CD8-positive, alpha-beta memory T cell (primary cell): ENCODE measurements at places on chromosomes 11 and 22. TPM values are rescaled to one million over a fixed set of nuclear protein-coding genes. Genes with fewer than 3 reads are reported as not detected.

Gene SLC43A1
- 24.2 TPM for total RNA-seq

Gene CCDC15
- 3.7 TPM for total RNA-seq

Gene OR51B2
- total RNA-seq, result not detected

Gene FREY1
- 2.0 TPM for total RNA-seq

Gene RELA
- 87.3 TPM for total RNA-seq

GRCh38 chr11:134027671-134028070 lies 41.2 kb upstream of the JAM3 start:
- no peaks in the 10 kb centered on the region for H3K27me3 ChIP-seq
- H3K4me3 ChIP-seq, result no peak overlapping the region
- no peaks in the 10 kb centered on the region for H3K36me3 ChIP-seq
- no peak overlapping the region for H3K27ac ChIP-seq
- H3K4me1 ChIP-seq, result peaks cover 28% of the 10 kb centered on the region

GRCh38 chr11:79092791-79093353 lies 348.0 kb downstream of the TENM4 start:
- H3K4me1 ChIP-seq, result no peaks in the 10 kb centered on the region
- no peak overlapping the region for H3K4me3 ChIP-seq
- H3K27ac ChIP-seq, result no peak overlapping the region
- H3K27me3 ChIP-seq, result no peaks in the 10 kb centered on the region
- no peak for DNase-seq

DNA sequence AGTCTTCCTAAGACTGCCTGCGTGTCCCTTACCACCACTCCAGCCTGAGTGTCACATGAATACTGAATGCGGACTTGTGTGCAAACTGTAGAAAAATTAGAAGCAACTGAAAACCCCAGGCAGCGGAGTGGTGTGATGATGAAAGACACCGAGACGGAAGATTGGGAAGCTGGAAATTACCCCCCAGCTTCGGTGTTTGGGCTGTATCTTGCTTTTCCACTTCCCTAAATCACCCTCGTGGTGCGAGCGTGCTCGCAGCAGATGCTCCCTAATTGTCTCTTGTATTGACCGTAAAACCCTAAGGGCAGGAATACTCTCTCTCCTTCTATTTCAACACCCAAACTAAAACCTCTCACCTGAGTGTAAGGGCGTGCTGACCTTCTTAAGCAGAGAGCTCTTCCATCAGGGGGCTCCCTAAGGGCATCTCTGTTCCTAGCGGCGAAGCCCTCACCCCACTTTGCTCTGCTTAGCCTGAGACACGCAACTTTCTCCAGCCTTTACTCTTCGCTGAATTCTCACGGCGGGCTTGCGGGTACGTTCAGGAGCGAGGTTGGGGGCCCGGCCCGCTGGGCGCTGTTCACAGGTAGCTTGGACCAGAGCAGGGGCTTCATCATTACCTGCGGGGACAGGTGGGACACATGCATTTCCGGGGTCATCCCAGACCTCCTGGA lies 62.4 kb downstream of the CRYBB2 start:
- peaks cover 4% of the 10 kb centered on the region for H3K27me3 ChIP-seq
- no peak for DNase-seq
- H3K27ac ChIP-seq, result no peak overlapping the region
- H3K4me1 ChIP-seq, result no peaks in the 10 kb centered on the region
- H3K4me3 ChIP-seq, result no peak overlapping the region
- H3K36me3 ChIP-seq, result no peaks in the 10 kb centered on the region

GRCh38 chr22:32574411-32574810 lies 99.8 kb downstream of the FBXO7 start:
- H3K27ac ChIP-seq, result no peak overlapping the region
- H3K4me3 ChIP-seq, result no peak overlapping the region
- no peaks in the 10 kb centered on the region for H3K4me1 ChIP-seq
- H3K36me3 ChIP-seq, result no peaks in the 10 kb centered on the region

DNA sequence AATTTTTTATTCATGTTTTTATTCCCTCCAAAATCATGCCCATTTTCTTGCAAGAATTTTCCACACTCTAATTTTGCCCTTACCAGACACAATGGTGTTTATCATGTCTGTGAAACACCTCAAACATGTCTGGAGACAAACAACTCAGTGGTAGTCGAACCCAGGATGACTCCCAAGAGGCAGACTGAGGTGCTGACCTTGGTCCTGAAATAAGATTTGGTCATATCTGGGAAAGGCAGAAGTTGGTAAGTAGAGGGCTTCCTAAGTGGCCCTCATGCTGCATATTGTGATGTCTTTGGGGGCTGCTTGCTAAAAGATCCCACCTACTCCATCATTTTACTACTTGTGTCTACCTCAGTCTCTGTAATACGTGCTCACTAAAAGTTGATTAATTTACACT lies 369.4 kb upstream of the ISX start:
- H3K27ac ChIP-seq, result no peak overlapping the region
- H3K4me1 ChIP-seq, result no peaks in the 10 kb centered on the region
- no peak for DNase-seq
- H3K36me3 ChIP-seq, result no peaks in the 10 kb centered on the region
- no peak overlapping the region for H3K4me3 ChIP-seq

- no peak for DNase-seq
- H3K27ac ChIP-seq, result no peak overlapping the region
- no peaks in the 10 kb centered on the region for H3K4me1 ChIP-seq
- H3K36me3 ChIP-seq, result no peaks in the 10 kb centered on the region
Observed at GRCh38 chr11:21278840-21279239, 609.5 kb downstream of the NELL1 start.

DNA sequence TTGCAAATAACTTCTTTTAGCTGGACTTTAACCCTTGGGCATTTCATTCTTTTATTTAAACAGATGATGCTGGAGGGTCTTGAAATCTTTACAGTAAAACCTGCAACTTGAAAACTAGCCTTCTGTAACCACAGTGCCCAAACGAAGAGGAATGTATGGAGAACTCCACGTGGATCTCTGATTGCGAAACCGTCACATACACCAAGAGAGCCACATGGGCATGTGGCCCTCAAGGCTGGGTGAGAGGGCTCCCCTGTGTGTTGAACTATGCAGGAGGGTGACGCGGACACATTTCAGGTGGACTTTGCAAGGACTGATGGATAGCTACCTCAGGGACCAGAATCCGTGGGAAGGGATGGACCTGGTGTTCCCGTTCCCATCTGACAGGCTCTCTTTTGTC lies 30.6 kb downstream of the FAM118A start:
- DNase-seq, result no peak
- H3K27me3 ChIP-seq, result no peaks in the 10 kb centered on the region
- H3K36me3 ChIP-seq, result peaks cover 23% of the 10 kb centered on the region
- no peak overlapping the region for H3K27ac ChIP-seq
- no peak overlapping the region for H3K4me3 ChIP-seq

DNA sequence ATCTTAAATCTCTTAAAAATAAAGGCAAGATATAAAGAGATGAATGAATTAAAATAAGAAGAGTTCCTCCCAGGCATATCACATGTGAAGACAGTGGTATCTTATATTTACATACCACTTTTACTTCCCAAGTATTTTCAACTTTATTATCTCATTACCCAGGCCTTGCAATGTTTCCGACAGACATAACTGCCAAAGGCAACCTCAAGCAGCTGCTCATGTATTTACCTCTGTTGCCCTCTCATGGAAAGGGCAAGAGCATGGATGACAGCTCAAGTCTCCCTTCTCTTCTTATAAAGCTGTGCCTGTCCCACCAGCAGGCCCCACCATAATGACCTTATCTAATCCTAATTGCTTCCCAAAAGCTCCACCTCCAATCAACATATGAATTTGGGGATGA lies 894.2 kb downstream of the NTM start:
- no peaks in the 10 kb centered on the region for H3K27me3 ChIP-seq
- no peak overlapping the region for H3K4me3 ChIP-seq
- H3K36me3 ChIP-seq, result no peaks in the 10 kb centered on the region
- no peak overlapping the region for H3K27ac ChIP-seq

GRCh38 chr11:21866781-21867180 lies 326.1 kb upstream of the ANO5 start:
- DNase-seq, result no peak
- H3K36me3 ChIP-seq, result no peaks in the 10 kb centered on the region
- H3K4me3 ChIP-seq, result no peak overlapping the region
- no peak overlapping the region for H3K27ac ChIP-seq

DNA sequence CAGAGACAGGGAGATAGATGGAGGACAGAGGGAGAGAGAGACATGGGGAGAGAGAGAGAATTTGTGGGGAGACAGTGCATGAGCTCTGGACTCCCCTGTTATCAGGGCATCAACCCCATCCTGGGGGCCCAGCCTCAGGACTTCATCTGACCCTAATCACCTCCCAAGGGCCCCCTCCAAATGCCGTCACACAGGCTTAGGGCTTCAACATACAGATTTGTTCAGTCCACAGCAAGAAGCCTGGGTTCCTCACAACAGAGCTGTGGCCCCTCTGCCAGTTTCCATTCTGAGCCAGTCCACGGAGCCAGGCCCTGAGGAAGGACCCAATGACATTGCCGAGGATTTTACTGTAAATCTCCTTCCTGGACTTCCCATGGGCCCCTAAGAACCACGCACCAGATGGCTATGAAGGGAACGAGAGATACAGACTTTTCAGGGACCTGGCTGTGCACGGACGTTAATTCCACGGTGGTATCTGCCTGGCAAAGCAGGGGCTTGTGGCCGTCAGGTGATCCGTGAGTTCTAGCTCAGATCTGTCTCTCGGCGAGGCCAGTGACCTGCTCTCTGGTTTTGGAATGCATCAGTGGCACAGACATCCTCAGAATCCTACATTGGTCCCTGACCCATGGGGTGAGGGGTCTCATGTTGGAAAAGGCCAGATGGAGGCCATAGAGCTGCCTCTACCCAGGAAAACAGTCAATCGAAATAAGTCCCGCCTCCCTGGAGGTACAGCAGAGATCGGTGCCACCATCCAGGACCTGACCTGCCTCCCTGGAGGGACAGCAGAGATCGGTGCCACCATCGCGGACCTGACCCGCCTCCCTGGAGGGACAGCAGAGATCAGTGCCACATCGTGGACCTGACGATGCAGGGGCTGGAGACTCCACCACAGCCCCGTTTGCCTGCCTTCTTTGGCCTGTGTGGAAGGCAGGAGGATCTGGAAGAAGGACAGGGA lies 8.7 kb upstream of the B4GALNT4 start:
- H3K4me3 ChIP-seq, result no peak overlapping the region
- H3K36me3 ChIP-seq, result no peaks in the 10 kb centered on the region
- no peak for DNase-seq
- H3K27ac ChIP-seq, result no peak overlapping the region
- no peaks in the 10 kb centered on the region for H3K27me3 ChIP-seq

DNA sequence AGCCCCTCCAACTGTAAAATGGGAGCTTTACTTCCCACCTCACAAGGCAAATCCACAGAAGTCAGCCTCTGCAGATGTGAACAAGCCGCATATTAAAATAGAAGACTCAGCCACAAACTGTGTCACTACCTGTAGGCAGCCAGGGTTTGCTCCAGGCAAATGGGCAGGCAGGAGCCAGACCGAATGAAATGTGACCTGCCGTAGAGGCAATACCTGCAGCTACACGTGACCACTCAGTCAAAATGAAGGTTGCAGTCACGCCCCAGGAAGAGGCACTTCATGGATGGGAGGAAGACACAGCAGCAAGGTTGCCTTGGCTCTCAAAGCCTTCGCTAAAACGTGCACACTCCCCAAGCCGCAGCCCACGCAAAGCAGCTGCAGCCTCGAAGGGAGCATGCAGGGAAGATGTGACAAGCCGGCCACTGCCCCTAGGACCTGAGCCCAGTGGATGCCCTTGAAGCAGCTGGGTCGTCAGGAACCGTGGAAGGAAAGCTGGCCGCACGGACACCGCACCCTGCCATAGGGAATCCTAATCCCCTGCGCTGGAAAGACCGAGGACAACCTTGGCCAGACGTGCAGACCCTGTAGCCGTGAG lies 53.1 kb downstream of the SHANK2 start:
- no peak for DNase-seq
- no peaks in the 10 kb centered on the region for H3K4me1 ChIP-seq
- H3K27ac ChIP-seq, result no peak overlapping the region

DNA sequence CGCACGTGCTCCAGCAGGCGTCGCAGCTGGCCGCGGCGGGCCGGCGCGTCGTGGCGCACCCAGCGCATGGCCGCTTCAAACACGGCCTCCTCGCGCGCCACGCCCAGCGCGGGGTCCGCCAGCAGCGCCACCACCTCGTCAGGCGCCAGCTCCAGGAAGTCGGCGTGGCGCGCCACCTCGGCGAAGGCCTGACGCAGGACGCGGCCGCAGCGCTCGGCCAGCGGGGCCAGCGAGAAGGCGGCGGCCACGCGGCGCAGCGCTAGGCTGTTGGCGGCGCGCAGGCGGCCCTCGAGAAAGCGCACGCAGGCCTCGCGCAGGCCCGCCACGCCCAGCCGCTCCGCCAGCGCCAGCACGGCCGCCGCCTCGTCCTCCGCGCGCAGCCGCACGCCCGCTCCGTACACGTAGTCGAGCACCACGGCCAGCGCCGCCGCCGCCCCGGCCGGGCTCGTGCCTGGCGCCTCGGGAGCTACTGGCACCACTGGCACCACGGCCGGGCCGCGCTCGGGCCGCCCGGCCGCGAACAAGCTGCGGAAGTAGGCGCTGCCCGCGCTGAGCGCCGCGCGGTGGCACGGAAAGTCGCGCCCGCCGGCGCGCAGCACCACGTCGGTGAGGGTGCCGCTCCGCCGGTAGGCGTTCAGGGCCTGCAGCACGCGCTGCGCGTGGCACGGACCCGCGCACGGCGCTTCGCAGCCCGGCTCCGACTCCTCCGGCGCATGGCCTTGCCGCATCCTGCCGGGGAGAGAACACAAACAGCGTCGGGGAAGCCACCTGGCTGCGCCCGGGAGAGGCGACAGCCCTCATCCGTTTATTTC lies 2.9 kb downstream of the KLHL35 start:
- H3K4me1 ChIP-seq, result peaks cover 5% of the 10 kb centered on the region
- peaks cover 13% of the 10 kb centered on the region for H3K27me3 ChIP-seq
- H3K36me3 ChIP-seq, result no peaks in the 10 kb centered on the region
- no peak overlapping the region for H3K27ac ChIP-seq
- H3K4me3 ChIP-seq, result peak overlapping the region; percentile 54
- DNase-seq, result peak; percentile 70

DNA sequence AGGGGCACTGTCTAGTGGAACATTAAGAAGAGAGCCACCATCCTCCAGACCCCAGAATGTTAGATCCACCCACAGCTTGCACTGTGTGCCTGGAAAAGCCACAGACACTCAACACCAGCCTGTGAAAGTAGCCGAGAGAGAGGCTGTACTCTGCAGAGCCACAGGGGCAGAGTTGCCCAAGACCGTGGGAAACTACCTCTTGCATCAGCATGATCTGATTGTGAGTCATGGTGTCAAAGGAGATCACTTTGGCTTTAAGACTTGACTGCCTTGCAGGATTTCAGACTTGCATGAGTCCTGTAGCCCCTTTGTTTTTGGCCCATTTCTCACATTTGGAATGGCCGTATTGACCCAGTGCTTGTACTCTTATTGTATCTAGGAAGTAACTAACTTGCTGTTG lies 115.9 kb upstream of the CCDC179 start:
- no peak for DNase-seq
- no peak overlapping the region for H3K27ac ChIP-seq
- no peaks in the 10 kb centered on the region for H3K27me3 ChIP-seq
- no peaks in the 10 kb centered on the region for H3K4me1 ChIP-seq
- no peak overlapping the region for H3K4me3 ChIP-seq

GRCh38 chr11:73330569-73331093 lies 22.6 kb downstream of the ARHGEF17 start:
- no peaks in the 10 kb centered on the region for H3K27me3 ChIP-seq
- H3K4me1 ChIP-seq, result no peaks in the 10 kb centered on the region
- no peak for DNase-seq
- no peaks in the 10 kb centered on the region for H3K36me3 ChIP-seq
- H3K4me3 ChIP-seq, result no peak overlapping the region
